ENCODE measurements at places on chromosomes 2 and 18.
A peak's percentile ranks its signal among the peaks of the same experiment; 100 is the strongest.

DNA sequence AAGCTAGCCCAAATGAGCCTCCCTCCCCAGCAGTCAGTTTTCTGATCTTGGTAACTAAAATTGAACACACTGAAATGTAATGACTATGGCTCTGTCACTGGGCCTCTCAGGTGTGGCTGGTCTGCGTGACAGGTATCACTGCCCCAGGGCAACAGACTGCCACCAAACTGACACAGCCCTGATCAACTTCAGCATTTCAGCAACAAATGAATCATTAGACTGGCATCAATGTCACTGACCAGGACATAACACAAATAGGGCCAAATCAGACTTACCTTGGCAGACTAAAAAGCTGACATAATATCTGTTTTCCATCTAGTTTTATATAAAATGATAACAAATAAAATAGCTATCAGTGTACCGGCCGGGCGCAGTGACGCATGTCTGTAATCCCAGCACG lies 290.8 kb upstream of the CHAC2 start:
- no peak for DNase-seq

GRCh38 chr2:238869293-238870124 lies 21.6 kb downstream of the TWIST2 start:
- DNase-seq = no peak

DNA sequence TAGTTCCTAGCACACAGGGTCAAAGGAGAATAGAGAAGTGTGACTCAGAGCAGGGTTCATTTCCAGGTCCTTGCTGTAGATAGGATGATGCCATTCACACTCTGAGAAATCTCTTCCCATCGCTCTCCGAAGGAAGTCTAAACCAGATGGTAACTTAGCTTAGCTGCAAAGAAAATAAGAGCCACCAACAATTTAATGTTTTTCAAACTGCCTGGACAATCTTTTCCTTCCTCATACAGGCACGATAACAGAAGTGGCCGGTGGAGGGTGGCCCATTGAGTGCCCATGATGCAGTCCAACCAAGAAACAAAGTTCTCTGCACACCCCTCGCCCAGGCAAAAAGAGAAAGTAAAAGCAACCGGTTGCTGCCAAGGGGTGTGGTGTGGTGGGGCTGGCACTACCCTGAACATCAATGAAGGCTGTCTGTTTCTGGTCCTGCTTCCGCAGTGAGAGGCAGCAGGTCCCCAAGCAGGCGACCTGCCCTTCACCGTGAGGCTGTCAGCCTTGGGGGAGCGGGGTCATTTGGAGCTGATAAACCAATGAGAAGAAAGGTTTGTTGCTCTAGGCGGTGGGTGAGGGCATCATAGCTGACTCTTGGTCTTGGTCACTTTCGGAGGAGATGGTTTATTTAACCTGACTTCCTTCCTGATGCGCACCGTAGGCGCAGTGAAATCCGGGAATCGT lies 105.6 kb upstream of the CD302 start:
- DNase-seq = no peak

DNA sequence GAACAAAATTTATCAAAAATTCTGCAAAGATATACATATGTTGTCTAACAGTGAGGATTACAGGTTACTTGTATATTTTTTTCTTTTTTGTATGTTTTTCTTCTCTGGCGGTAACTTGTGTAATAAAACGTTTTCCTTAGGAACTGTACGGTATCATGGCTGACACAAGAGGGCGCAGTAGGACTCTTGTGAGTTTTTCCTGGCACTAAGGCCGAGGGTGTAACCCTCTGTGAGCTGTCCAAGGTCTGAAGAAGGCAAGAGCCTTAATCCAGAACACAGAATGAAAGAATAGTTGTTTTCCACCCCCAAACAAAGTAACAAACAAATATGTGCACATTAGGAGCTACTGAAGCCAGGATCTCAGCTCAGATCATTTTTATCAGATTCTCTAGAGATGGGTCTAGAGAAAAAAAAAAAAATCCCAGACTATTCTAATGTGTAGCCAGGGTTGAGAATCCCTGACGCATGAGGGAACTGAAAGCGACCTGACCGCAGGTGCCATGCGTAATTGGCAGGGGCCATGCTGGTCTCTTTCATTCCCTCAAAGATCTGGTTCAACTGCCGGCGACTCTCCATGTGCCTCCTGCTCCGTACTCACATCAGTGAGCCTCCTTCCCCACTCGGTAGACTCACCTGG lies 27.0 kb downstream of the TMEM200C start:
- DNase-seq = peak; percentile 56

GRCh38 chr2:54648256-54648655 lies 75.2 kb upstream of the EML6 start:
- DNase-seq = no peak

DNA sequence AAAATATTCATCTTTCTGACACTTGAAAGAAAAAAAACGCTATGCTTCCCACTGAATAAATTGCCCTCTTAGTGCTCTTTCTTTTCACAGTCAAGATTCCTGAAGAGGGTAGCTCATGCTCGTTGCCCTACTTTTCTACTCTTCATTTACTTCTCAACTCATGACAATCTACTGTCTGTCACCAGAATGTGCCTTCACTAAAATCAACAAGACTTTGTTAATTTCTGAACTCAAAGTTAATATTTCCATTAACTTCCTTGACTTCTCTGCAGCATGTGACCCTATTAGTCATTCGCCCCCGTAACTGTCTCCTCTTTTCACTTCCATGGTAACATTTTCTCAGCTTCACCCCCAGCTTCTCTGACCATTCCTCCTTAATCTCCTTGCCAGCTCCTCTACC lies 98.9 kb upstream of the MAPRE2 start:
- DNase-seq = no peak

DNA sequence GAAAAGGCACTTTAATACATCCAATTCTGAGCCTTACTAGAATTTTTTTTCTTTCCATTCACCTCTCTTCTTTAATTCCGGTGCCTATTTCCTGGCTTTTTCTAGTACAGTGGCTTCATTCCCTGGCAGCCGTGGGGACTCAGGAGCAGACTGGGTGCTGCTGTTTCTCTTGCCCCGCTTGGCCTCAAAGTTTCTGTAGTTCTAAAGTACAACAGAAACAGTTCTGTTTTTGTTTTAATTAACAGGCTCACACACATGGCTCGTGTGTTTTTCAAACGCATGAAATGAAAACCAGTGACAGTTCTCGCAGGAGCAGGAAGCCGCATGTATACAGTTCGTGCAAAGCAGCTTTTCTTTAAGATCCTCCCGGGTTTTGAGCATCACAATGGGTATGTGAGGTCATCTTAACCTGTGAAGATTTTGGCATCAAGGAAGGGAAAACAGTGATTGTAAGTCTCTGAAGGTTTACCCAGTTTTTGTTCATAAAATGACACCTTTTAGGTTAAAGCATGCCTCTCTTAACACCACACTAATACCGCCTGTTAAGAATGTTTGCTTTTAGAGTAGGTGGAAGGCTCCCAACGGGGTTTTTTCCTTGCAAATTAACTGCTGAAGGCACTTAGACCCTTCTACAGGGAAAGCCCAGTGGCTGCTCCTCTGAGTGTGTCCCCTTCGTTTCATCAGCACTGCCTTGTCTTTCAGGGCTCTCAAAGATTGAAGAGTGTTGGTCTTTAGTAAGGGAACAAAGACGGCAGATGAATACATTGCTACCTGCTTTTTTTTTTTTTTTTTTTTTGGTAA lies 5.8 kb downstream of the FZD7 start:
- no peak for DNase-seq

DNA sequence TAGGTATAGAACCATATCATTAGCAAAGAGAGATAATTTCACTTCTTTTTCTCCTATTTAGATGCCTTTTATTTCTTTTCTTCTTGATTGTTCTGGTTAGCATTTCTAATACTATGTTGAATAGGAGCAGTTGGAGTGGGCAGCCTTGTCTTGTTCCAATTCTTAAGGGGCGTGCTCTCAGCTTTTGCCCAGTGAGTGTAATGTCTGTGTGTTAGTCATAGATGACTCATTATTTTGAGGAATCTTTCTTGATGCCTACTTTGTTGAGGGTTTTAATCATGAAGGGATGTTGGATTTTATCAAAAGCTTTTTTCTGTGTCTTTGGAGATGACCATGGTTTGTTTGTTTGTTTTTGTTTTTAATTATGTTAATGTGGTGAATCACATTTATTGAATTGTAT lies 1453.1 kb upstream of the SLC39A10 start:
- no peak for DNase-seq

GRCh38 chr2:68157002-68157401 lies 686 bp upstream of the PNO1 start:
- no peak for DNase-seq

GRCh38 chr2:19575641-19576040 lies 217.2 kb upstream of the OSR1 start:
- DNase-seq = peak; percentile 24

- DNase-seq = no peak
Measured at GRCh38 chr18:30578707-30579106, 463.8 kb downstream of the DSC3 start.

- no peak for DNase-seq
Measured at GRCh38 chr2:235343869-235344268, 150.0 kb upstream of the AGAP1 start.

GRCh38 chr18:43533371-43533770 lies 256.1 kb upstream of the SYT4 start:
- DNase-seq = no peak

DNA sequence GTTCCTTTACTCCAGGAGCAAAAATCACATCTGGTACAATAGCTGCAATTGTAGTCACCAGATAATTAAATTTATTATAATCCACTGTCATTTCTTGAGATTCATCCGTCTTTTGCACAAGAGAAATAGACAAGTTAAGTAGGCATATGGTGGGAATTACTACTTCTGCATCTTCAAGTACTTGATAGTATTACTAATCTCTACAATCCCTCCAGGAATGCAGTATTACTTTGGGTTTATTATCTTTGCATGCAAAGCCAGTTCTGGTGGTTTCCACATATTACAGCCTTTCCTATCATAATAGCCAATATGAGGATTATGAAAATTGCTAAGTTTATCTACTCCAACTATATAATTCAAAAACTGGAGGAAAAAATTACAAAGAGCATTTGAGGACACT lies 254.1 kb downstream of the IKZF2 start:
- DNase-seq = no peak

Measured in AG09319 (cell line).